Stimulated activated CD8-positive, alpha-beta memory T cell treated with anti-CD3 and anti-CD28 coated beads, Interleukin-7, amount 100 ng/mL, for 4 hours (primary cell): ENCODE measurements at places on chromosomes 4 and X.

- DNase-seq: no peak
Measured at GRCh38 chr4:184782731-184783373, 42.9 kb downstream of the ACSL1 start.

GRCh38 chr4:61070269-61070668 lies 129.9 kb upstream of the ADGRL3 start:
- DNase-seq: no peak

DNA sequence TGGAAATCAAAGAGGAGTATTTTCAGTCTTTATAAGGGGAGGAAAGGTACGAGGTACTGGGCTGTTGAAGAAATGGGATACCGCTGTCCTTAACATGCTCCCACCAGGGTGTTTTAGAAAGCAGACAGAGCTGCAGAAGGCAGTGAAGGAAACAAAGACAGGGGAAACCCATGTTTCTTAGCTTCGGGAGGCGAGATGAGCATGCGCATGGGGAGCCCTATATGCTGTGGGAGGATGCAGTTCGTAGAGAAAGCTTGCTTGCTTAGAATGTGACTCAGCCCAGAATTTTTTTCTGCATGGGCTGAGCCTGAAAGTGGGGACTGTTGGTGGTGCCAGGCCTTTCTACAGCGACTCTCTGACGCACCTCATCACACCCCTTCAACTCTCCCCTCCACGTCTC lies 28.8 kb upstream of the SCOC start:
- no peak for DNase-seq

DNA sequence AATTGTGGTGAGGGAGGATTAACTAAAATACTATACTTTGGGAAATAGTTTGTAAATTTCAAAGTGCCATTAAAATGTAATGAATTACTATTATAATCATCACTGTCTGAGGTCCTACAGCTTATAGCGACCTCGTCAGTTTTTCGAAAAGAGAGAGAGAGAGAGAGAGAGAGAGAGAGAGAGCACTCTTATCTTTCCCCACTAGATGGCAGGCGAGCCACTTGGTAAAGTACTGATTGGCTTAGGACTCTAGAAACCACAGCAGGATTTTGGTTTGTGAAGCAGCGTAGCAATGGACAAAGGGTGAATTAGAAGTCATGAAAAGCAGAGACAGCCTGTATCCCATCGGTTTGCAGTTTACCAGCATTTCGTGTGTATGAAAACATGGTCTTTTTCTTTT lies 52.5 kb downstream of the LINC00632 start:
- DNase-seq: no peak

- DNase-seq: no peak
Measured at GRCh38 chr4:53956454-53956853, 108.0 kb downstream of the CHIC2 start.

GRCh38 chrX:85993539-85994197 lies 53.7 kb downstream of the CHM start:
- DNase-seq: no peak

- DNase-seq: no peak
Measured at GRCh38 chr4:141890279-141890678, 253.9 kb downstream of the IL15 start.

GRCh38 chr4:73727685-73728084 lies 12.7 kb upstream of the CXCL8 start:
- no peak for DNase-seq

GRCh38 chr4:14169460-14169859 lies 541.9 kb upstream of the BOD1L1 start:
- no peak for DNase-seq

GRCh38 chrX:9153300-9153699 lies 119.4 kb upstream of the FAM9B start:
- DNase-seq: no peak

- no peak for DNase-seq
Measured at GRCh38 chr4:25767877-25768725, 94.7 kb downstream of the SEL1L3 start.

DNA sequence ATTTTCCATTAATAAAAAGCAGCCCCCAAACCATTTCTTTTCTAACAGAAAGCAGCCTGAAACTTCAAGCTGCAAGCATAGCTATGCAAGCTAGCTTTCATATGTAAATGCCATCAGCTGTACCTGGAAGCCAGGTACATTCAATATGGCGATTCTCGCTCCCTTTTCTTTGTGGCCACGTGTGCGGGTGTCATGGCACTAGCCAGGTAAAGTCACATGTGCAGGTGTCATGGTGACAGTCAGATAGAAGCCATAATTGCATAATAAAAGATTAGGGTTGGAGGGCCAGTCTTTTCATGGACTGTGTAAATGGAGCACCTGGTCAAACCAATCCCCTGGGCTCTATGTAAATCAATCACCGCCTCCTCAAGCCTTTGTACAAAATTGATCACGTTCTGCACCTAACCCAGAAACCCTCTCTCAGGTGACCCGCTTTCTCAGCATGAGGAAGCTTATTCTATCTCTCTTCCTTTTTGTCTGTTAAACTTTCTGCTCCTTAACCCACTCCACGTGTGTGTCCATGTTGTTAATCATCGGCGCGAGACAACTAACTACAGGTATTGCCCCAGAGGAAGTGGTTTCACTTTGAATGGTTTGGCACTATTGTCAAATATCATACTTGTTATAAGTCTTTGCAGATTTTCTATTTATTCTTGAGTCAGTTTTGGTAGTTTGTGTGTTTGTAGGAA lies 18.0 kb upstream of the RHOXF2 start:
- no peak for DNase-seq

GRCh38 chr4:140556372-140557085 lies 12.2 kb downstream of the UCP1 start:
- DNase-seq: peak; percentile 18

GRCh38 chr4:139674875-139675550 lies 9.4 kb downstream of the MGST2 start:
- no peak for DNase-seq

GRCh38 chrX:42824541-42824940 lies 46.6 kb upstream of the PPP1R2C start:
- no peak for DNase-seq
